ENCODE measurements at places on chromosomes 3 and 15. TPM values are rescaled to one million over a fixed set of nuclear protein-coding genes. Genes with fewer than 3 reads are reported as not detected.

The C3orf70 gene
- not detected for total RNA-seq

The DNASE1L3 gene
- 0.58 TPM for total RNA-seq

The ABHD10 gene
- 31.8 TPM for total RNA-seq

The ROBO1 gene
- total RNA-seq: 0.61 TPM

The CAND2 gene
- 2.9 TPM for total RNA-seq

The LIPH gene
- total RNA-seq: not detected

The EPHB3 gene
- 0.55 TPM for total RNA-seq

The PLCB2 gene
- total RNA-seq: 245 TPM

The WDR93 gene
- total RNA-seq: not detected

The EFHB gene
- total RNA-seq: 0.95 TPM

The GPR62 gene
- total RNA-seq: not detected

The DUSP7 gene
- 15.9 TPM for total RNA-seq

The ALPK3 gene
- 0.16 TPM for total RNA-seq

The CEP19 gene
- total RNA-seq: 8.5 TPM

The PCSK6 gene
- total RNA-seq: 0.16 TPM

The SHC4 gene
- 0.23 TPM for total RNA-seq

The USF3 gene
- 22.1 TPM for total RNA-seq
